ENCODE measurements at places on chromosomes 13 and 19.

- H3K4me3 ChIP-seq: no peak overlapping the region
- H3K27ac ChIP-seq: no peak overlapping the region
- H3K4me1 ChIP-seq: no peaks in the 10 kb centered on the region
- H3K36me3 ChIP-seq: no peaks in the 10 kb centered on the region
- peaks cover 2% of the 10 kb centered on the region for H3K27me3 ChIP-seq
Measured at GRCh38 chr13:34038541-34039068, 220.7 kb downstream of the RFC3 start.

- H3K27ac ChIP-seq: peak overlapping the region; percentile 89
- H3K27me3 ChIP-seq: no peaks in the 10 kb centered on the region
- no peak for DNase-seq
- peaks cover 45% of the 10 kb centered on the region for H3K36me3 ChIP-seq
Measured at GRCh38 chr19:13839938-13840304, 37.0 kb upstream of the NANOS3 start.

DNA sequence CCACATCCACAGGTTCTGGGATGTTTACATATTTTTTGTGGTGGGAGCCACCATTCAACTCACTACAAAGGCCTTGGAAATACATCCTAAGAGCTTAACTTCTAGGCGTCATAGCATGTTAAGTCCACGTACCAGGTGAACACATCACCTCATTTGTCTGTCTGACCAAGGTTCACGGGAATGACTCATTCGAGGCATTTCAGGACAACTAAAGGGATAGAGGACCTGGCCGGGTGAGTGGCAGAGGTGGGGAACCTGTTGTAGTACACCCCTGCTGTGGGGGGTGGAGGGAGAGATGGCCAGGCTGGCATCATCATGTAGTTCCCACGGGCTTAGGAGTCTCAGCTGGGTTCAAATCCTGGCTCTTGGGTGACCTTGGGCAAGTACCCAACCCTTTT lies 51.5 kb downstream of the BICRA start:
- H3K27me3 ChIP-seq: no peaks in the 10 kb centered on the region
- H3K36me3 ChIP-seq: no peaks in the 10 kb centered on the region
- H3K27ac ChIP-seq: no peak overlapping the region

DNA sequence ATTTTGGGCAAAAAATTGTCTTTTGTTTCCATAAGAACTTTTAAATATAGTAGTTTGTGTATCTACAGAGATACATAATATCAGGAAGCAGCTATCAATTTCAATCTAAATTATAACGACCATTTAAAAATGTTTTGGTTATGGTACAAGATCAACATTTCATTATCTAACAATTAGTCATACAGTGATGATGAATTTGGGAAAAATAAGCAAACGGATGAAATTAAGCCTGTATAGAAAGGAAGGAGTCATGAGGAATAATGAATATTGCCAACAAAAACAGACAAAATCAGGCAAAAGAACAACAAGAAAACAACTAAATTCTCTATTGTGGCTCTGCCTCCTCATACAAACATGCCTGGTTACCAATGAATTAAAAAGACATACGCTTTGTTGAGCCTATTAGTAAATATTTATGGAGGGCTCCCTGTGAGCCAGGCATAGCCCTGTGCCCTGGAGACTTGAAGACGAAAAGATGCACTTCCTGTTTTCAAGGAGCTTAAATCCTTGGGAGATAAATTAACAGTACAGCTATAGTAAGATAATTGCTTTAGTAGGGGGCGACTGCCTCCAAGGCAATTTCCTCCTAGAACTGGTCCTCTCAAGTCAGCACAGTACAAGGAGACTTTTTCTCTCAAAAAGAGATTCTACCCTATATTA lies 73.0 kb downstream of the NALCN start:
- no peak overlapping the region for H3K27ac ChIP-seq
- H3K36me3 ChIP-seq: no peaks in the 10 kb centered on the region
- no peak for DNase-seq
- no peaks in the 10 kb centered on the region for H3K27me3 ChIP-seq
- no peak overlapping the region for H3K4me3 ChIP-seq

GRCh38 chr13:26300140-26300539 lies 46.2 kb downstream of the CDK8 start:
- peaks cover 6% of the 10 kb centered on the region for H3K4me1 ChIP-seq
- no peak overlapping the region for H3K27ac ChIP-seq
- no peak overlapping the region for H3K4me3 ChIP-seq
- no peak for DNase-seq

- H3K4me3 ChIP-seq: no peak overlapping the region
- peaks cover 6% of the 10 kb centered on the region for H3K4me1 ChIP-seq
- H3K36me3 ChIP-seq: peaks cover 2% of the 10 kb centered on the region
- DNase-seq: no peak
- no peaks in the 10 kb centered on the region for H3K27me3 ChIP-seq
Measured at GRCh38 chr19:40356681-40357595, 8.4 kb downstream of the PLD3 start.

DNA sequence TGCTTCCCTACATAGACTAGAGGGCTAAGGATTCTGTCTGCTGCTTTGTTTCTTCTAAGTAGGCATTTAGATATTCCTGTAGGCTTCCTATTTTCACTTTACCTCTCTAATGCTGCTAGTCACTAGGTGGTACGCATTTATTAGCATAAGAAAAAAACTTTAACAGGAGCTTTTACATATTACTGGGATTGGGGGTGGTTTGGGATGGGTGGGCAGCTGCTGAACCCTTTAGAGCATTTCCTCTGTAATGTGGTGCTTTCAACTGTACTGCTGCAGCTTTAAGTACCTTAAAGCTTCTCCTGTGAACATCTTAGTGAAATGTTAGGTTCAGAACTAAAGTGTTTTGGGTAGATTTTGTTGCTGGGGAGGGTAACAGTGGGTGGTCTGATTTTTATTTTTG lies 92.6 kb downstream of the ZNF486 start:
- no peak for DNase-seq
- no peaks in the 10 kb centered on the region for H3K36me3 ChIP-seq
- no peaks in the 10 kb centered on the region for H3K27me3 ChIP-seq
- H3K4me3 ChIP-seq: no peak overlapping the region

DNA sequence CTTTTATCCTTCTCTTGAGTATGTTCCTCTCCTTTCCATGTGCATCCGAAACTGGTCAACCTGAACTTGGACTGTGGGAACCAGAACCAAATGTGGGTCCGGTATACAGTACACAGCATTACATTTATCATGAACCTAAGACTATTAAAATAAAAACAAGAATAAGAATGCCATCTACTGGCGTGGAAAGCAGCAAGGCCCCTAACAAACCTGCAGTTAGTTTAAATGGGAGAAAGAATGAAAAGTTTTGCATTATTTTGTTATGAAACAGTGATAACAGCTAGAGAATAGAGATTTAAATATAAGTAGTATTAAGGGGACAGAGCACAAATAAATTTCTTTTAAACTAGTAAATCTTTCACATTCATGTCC lies 159.5 kb downstream of the RBM26 start:
- no peaks in the 10 kb centered on the region for H3K4me1 ChIP-seq
- H3K27ac ChIP-seq: no peak overlapping the region
- no peak overlapping the region for H3K4me3 ChIP-seq
- no peaks in the 10 kb centered on the region for H3K36me3 ChIP-seq
- peaks cover 5% of the 10 kb centered on the region for H3K27me3 ChIP-seq

DNA sequence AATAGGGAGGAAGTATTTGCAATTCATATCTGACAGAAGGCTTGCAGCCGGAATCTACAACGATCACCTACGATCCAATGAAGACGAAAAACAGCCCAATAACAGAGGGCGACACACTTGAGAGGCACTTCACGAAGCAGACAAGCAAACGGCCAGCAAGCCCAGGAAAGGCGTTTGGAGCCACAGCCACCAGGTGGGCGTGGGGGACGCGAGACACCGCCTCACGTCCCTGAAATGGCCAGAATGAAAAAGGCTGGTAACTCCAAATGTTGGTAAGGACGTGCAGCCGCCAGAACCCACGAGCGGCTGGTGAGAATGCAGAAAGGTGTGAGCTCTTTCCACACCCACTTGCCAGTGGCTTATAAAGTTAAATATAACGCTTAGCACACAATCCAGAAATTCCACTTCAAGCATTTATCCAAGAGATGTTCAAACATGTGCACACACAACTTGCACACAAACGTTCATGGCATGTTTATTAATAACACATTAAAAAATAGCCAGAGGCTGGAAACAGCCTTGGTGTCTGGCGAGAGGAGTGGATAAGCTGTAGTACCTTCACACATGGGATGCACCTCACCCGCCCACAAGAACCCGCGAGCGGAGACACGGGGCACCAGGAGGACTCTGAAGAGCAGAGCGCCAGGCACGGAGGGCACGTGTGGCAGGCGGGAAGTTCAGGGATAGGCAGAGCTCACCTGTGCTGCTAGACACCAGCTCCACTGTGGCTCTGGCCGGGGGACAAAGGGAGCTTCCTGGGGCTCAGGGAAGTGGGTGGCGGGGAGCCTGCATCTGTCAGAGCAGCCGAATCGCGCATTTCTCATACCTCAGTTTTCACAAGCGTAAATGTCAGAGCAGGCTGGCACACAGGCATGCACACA lies 89.3 kb downstream of the SPACA7 start:
- DNase-seq: no peak
- no peak overlapping the region for H3K27ac ChIP-seq
- H3K27me3 ChIP-seq: peaks cover 9% of the 10 kb centered on the region
- H3K4me3 ChIP-seq: no peak overlapping the region

- H3K36me3 ChIP-seq: no peaks in the 10 kb centered on the region
- no peak overlapping the region for H3K4me3 ChIP-seq
- no peaks in the 10 kb centered on the region for H3K27me3 ChIP-seq
- DNase-seq: no peak
- no peak overlapping the region for H3K27ac ChIP-seq
- H3K4me1 ChIP-seq: no peaks in the 10 kb centered on the region
Measured at GRCh38 chr13:84574851-84575250, 692.6 kb upstream of the SLITRK1 start.

- H3K4me3 ChIP-seq: no peak overlapping the region
- peaks cover 25% of the 10 kb centered on the region for H3K36me3 ChIP-seq
- no peaks in the 10 kb centered on the region for H3K27me3 ChIP-seq
- no peak overlapping the region for H3K27ac ChIP-seq
- DNase-seq: no peak
Measured at GRCh38 chr19:4362101-4362828, 18.9 kb downstream of the MPND start.

DNA sequence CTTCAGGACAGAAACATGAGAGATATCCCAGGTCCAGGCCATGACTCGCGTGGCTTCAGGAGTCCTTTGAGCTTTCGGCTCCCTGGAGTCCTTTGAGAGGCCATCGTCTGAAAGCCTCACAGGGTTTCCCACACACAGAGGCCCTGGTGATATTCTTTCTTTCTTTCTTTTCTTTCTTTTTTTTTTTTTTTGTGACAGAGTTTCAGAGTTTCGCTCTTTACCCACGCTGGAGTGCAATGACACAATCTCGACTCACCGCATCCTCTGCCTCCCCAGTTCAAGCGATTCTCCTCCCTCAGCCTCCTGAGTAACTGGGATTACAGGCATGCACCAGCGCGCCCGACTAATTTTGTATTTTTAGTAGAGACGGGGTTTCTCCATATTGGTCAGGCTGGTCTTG lies 5.5 kb downstream of the SIN3B start:
- H3K27me3 ChIP-seq: no peaks in the 10 kb centered on the region
- H3K4me1 ChIP-seq: peaks cover 10% of the 10 kb centered on the region
- H3K36me3 ChIP-seq: peaks cover 49% of the 10 kb centered on the region
- no peak overlapping the region for H3K4me3 ChIP-seq
- peak overlapping the region; percentile 48 for H3K27ac ChIP-seq

DNA sequence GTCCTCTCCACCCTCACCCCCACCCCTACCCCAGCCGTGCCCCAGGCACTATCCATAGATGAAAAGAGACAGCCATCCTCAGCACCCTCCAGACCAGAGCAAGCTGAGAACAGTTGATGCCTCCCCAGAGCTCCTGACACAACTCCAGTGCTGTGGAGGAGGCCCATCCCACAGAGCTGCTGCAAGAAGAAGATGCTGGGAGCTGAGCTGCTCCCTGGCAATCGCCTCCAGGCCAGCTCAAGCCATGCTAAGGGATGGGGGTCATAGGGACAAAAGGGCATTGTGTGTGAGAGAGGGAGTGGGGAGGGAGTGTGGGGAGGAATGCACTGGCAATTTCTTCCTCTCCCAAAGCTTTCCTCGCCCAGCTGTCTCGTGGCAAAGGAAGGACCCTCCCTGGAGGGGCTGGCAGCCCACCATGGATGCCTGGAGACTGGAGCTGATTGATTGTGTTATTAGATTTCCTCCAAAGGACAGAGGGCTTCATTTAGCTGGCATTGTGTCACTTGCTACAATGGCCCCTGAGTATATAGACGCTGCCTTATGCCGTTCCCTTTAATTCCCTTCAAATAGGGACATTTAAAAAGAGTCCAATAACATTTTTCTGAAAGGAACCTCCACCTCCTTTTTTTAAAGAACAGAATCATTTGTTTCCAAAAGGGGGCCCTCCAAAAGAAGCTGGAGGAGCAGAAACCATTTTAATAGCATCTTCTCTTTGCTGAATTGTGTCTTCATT lies 476.4 kb downstream of the FOXO1 start:
- H3K36me3 ChIP-seq: no peaks in the 10 kb centered on the region
- no peak for DNase-seq
- H3K4me1 ChIP-seq: peaks cover 69% of the 10 kb centered on the region
- H3K4me3 ChIP-seq: peak overlapping the region; percentile 83
- no peaks in the 10 kb centered on the region for H3K27me3 ChIP-seq

DNA sequence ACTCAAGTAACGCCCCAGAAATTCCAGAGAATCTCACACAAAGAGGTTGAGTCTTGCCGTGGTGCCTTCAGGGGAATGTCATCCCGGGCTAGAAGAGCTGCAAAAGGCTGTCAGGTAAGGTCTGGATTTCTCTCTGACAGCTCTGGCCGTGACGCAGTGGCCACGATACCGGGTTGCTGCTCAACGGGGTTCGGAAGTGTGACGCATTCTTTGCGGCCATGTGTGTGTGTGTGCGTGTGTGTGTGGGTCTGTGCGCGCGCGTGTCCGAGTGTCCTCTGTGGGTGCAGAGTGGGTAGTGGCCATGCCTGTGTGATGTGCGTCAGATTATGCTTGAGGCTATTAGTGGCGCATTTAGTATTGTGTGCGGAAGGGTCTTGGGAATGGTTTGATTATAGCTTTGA lies 306 bp downstream of the ZNF540 start:
- no peaks in the 10 kb centered on the region for H3K27me3 ChIP-seq
- peak overlapping the region; percentile 97 for H3K27ac ChIP-seq
- peaks cover 21% of the 10 kb centered on the region for H3K4me1 ChIP-seq
- peak; percentile 83 for DNase-seq

- no peaks in the 10 kb centered on the region for H3K27me3 ChIP-seq
- H3K27ac ChIP-seq: no peak overlapping the region
- no peak overlapping the region for H3K4me3 ChIP-seq
- H3K36me3 ChIP-seq: peaks cover 30% of the 10 kb centered on the region
Measured at GRCh38 chr19:19300613-19301012, 19.7 kb downstream of the SUGP1 start.

DNA sequence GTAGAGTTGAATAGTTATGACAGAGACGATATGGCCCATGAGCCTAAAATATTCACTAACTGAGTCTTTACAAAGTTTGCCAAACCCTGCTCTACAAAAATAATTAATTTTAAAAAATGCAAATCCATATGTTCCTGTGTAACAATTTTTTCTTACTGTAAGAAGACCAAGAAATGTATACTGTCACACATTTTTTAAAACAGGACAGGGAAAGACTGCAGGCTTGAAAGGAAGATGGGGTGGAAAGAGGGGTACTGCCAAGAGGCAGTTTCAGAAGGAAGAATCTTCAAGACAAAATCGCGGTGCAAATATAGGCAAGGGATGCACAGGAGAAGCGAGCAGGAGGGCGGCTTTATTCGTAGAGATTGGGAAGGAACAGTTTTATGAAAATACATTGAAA lies 115.7 kb upstream of the KLHL1 start:
- no peak overlapping the region for H3K27ac ChIP-seq
- H3K36me3 ChIP-seq: no peaks in the 10 kb centered on the region
- DNase-seq: no peak
- no peaks in the 10 kb centered on the region for H3K4me1 ChIP-seq

Data from activated CD4-positive, alpha-beta T cell treated with anti-CD3 and anti-CD28 coated beads, Interleukin-2, amount 10 ng/mL, durations not matched to agents 24 days and 14 days (primary cell).